A549 (cell line): ENCODE measurements at places on chromosomes 11 and 22. TPM values are rescaled to one million over a fixed set of nuclear protein-coding genes. Genes with fewer than 3 reads are reported as not detected.

The HEPACAM gene
- polyA plus RNA-seq: not detected in 3 replicates

The POU2AF3 gene
- polyA plus RNA-seq: 0.63 to 0.87 TPM (median 0.63 TPM) in 3 replicates

The KCNJ1 gene
- 0.03 TPM in 1 of 3 replicates, not detected in the others for polyA plus RNA-seq

The BCO2 gene
- polyA plus RNA-seq: 0.79 to 1.8 TPM (median 1.3 TPM) in 3 replicates

The EHF gene
- polyA plus RNA-seq: 6.0 to 7.8 TPM (median 7.0 TPM) in 3 replicates

The TYR gene
- polyA plus RNA-seq: not detected in 3 replicates

The MS4A12 gene
- not detected in 3 replicates for polyA plus RNA-seq

- DNase-seq: no peak
Observed at GRCh38 chr11:100354736-100355135, 332.4 kb upstream of the ARHGAP42 start.

DNA sequence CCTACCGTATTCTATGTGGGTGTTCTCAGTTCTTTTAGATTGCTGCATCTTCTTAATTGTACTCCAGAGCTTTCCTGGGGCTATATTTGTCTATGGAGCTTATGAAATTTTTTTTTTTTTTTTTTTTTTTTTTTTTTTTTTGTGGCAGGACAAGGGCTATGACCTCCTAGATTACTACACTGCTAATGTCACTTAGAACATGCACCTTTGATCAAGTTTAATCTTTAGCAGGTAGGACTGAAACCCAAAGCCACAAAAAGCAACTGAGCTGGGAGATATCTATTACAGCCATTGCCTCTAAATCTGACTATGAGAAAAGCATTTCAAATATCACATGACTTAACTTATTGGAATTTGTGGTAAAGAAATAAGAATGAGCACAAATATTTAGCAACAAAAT, 21.7 kb upstream of the ABTB2 start:
- no peak for DNase-seq

DNA sequence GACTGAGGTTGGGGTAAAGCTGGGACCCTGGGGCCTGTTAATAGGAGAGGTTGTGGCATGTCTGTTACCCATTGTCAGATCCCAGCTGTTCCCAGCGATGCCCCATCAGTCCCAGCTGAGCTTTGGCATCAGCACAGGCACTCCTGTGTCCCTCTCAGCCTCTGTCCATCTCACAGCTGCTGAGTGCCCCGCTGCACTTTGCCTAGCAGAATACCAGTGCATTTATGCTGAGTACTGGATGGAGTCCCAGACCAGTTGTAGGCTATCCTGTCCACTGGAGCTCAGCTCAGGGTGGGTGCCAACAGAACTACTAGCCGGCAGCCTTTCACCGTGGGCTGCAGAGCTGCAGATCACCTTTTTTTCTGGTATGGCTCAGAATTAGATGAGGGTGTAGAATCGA, 9.9 kb downstream of the FXYD6 start:
- DNase-seq: no peak

GRCh38 chr22:31802575-31802974, 48.8 kb downstream of the DEPDC5 start:
- DNase-seq: no peak

DNA sequence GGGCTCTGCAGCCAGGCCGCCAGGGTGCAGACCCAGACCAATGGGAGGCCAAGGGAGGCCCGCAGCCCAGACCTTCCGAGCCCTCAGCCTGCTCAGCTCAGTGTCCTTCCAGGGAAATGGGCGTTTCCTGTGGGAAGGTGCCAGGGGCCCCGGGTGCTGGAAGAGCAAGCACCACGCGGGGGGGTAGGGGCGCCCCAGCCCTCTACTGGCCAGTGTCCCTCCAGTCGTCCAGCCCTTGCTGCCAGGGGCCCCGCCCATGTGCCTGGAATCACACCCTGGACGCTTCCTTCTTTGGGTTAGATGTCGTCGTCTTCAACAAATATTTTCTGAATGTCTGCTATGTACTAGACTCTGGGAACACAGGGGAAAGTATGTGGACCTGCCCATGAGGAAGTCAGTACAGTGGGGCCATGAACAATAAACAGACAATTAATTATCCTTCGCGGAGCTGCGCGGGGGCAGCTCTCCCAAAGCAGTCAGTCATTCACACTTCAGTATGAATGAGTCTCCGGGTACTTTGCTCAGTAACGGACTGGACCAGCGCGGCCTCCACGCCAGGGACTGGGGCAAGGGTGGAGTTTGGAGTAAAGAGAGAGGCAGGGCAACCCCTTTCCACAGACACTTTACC, 60.2 kb downstream of the CDKN1C start:
- DNase-seq: no peak

DNA sequence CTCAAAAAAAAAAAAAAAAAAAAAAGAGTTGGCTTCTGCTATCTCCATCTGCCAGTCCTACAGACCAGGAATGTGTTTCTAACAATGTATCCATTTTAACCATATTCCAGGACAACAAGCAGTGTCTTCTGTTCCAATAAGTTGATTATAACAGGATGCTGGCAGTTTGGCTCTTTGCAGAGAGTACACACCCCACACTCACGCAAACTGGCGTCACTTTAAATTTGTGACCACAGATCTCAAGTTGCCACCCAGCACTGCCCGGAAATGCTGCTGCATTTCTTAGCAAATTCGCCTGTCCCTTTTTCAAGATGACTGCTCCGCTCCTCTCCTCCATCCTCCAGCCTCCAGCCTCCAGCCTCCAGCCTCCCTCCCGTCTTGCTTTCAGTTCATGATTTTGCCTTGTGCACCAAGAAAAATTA, 44.3 kb downstream of the SCGB1A1 start:
- no peak for DNase-seq

GRCh38 chr22:29480512-29481264, 670 bp downstream of the NEFH start:
- DNase-seq: no peak

- DNase-seq: no peak
Observed at GRCh38 chr22:47051441-47052071, 289.1 kb downstream of the TBC1D22A start.

DNA sequence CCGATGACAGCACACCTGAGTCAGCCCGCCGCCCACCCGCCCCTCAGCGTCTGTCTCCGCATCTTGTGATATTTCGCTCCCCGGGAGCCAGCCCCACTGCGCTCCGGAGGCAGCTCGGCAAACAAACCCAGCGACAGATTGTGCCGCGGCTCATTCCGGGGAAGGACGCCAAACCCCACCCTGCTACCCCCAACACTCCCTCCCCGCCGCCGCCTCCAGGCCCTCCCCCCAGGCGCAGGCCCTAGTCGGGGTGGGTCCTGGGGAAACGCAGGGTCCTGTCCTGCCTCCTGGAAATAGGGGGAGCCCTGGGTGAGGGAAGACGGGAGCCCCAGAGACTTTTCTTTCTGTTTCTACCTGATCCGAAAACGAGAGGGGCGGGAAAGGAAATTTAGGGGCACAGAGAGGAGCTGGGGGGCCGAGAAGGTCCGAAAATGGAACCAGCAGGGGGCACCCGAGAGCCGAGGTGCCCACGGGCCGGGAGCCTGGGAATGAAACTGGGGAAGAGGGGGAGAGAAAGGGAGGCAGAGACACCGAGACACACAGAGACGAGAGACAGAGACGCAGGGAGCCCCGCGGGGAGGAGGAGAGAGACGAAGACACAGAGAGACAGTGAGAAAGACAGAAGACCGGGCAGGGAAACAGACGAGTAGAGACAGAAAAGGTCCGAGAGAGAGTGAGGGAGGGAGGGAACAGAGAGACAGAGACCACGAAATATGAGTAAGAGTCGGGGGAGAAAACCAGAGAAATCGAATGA, 1.7 kb upstream of the RTN4RL2 start:
- peak; percentile 71 for DNase-seq

- no peak for DNase-seq
Observed at GRCh38 chr22:31812977-31813605, 59.3 kb downstream of the DEPDC5 start.

DNA sequence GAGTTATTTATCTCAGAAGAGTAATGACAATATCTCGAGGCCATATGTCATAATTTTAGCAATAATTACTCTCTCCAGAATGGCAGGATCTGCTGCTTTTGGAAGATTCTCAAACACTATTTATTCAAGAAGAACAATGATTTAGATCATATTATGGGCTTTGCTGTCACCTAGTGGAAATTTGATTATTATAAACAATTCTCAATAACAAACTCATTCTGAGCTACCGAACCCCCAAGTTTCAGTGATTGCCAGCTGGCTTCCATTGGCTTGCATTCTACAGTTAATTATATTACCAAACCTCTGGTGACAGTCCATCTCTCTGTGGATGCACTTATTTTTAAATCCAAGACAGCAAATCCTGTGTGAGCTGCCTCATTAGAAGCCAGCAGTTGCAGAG, 27.9 kb upstream of the SLC36A4 start:
- DNase-seq: peak; percentile 9

- no peak for DNase-seq
Observed at GRCh38 chr22:38449776-38450175, 5.2 kb downstream of the KCNJ4 start.

- no peak for DNase-seq
Observed at GRCh38 chr11:114195981-114196731, 100.0 kb upstream of the NNMT start.

GRCh38 chr11:26859416-26859815, 134.5 kb upstream of the FIBIN start:
- DNase-seq: no peak
